ENCODE measurements at places on chromosomes 6 and 20.

- no peak for DNase-seq
Observed at GRCh38 chr20:25065072-25065624, 7.2 kb upstream of the ACSS1 start.

DNA sequence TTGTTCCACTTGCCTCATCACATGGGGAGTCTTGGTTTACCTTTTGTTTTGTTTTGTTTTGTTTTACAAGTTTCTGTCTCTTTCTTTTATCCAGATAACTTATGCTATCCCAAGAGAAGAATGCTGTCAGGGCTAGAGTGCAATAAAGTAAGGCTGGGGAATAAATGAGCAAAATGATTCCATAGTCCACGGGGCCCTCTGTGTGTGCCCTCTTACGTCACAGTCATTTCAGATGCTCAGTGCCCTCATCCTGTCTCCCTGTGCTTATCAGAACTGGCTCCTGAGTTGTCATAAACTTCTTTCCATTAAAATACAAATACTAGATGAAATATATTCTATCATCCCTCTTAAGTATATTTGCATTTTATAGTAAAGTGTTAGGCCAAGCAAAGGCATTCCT, 30.8 kb upstream of the ENPP1 start:
- DNase-seq: no peak

DNA sequence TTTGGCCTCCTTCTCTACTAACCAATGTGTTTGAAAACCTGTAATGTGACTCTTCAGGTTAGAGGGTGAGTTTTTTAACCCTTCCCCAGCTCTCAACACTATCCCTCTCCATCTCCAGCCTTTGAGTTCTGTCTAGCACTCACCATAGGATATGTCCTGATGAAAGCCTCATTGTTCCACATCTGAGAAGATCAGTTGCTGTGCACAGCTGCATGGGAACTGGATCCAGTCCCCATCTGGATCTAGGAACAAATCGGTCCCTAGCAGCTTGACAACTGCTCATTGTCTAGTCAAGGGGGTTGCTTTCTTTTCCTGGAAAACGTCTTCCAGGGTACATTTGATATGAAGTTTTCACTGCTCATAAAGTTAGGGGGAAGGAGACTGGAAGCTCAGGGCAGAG, 45.4 kb upstream of the AGPAT4 start:
- no peak for DNase-seq

GRCh38 chr6:169530752-169531123, 171.1 kb downstream of the WDR27 start:
- DNase-seq: no peak

DNA sequence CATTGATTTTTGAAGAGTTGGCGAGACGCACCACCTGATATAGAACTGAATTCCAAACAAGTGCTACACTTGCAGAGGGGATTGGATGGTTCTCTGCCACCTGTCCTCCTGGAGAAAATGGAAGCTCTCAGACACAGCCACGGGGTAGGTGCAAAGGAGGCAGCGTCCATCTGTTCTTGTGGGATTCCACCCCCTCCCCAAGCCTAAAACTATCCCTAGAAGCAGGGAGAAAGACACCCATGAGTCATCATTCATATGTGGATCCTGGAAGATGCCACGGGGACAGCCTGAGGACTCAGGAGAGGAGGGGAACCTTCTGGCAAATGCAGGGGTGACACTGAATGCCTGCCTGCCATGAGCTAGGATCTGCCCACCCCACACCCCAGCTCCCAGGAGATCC, 171.3 kb upstream of the CST7 start:
- no peak for DNase-seq

GRCh38 chr6:52013035-52013434, 74.4 kb downstream of the PKHD1 start:
- no peak for DNase-seq

DNA sequence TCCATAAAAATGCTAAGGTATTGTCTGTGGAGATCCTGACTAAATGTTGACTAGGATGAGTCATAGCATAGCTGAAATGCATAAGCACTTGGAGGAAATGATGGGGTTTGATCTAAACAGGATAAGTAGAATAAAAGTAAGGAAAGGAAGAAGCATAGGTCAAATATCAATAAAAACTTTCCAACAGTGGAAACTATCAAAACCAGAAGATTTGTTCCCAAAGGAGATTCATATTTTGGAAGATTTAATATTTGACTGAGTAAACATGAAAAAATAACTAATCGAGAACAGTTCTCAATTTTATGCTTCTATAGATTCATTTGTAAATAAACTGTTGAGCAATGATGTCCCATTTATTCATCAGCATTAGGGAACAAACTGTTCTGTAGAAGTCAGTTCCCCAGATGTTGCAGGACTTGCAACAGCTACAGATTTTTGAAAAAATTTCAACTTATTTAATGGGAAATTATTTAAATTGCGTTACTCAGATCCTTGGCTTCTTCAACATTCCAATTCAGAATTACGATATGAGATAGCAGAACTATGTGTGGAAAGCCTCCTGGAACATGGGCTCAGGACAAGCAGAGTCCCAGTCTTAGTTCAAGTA, 133.7 kb upstream of the TBX18 start:
- no peak for DNase-seq

DNA sequence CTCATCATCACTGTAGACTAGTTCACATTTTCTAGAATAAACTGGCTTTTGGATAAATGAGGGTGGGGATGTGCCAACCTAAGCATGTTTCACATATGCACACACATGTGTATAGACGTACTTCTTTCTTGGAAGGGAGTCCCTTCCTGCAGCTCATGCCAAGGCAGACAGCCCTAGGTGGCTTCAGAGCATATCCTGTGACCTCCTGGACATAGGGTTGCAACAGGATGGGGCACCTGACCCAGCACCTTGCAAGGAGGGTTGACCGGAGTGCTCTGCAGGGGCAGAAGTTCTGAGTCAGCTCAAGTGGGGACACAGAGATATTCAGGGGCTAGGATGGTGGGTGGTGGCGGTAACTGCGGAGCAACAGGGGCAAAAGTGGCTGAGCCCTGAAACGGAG, 68.6 kb upstream of the RALGAPA2 start:
- DNase-seq: no peak

DNA sequence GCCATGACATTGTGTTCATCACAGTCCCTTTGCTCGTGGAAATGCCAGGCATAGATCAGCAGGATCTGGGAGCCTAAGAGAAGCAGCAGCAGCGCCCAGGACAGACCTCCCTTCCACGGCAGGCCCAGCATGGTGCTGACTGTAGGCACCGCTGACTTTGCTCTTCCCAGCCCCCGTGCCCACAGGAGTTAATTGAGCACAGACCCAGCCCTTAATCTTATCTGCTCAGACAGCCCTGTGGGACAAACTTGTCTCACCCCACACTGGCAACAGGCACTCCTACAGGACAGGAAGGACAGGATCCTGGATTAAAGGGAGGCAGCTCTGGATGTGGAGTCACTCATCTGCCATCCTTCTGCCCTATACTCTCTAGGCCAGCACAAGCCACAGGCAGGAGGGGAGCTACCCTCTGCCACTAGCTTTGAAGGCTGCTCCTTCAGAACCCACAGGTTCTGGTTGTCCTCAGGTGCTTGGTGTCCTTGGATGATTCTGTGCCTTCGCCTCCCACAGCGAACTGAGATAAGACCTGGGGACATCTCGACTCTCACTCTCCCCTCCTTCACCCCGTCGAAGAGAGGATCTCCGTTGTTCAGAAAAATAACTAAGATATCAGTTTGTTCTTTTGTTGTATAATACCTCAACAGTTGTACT, at the start of gene CST9L:
CST9L (minus strand) TSS at position 165 of the 651 bp plus-strand sequence; CDS start at position 131, 34 bp downstream.
- DNase-seq: no peak

- DNase-seq: no peak
Observed at GRCh38 chr6:146071781-146072180, 42.9 kb downstream of the GRM1 start.

GRCh38 chr20:48060841-48061720, 275.8 kb upstream of the SULF2 start:
- DNase-seq: no peak

GRCh38 chr6:137630666-137631065, 136.5 kb upstream of the OLIG3 start:
- DNase-seq: no peak

GRCh38 chr6:91132461-91132860, 545.6 kb upstream of the MAP3K7 start:
- no peak for DNase-seq

DNA sequence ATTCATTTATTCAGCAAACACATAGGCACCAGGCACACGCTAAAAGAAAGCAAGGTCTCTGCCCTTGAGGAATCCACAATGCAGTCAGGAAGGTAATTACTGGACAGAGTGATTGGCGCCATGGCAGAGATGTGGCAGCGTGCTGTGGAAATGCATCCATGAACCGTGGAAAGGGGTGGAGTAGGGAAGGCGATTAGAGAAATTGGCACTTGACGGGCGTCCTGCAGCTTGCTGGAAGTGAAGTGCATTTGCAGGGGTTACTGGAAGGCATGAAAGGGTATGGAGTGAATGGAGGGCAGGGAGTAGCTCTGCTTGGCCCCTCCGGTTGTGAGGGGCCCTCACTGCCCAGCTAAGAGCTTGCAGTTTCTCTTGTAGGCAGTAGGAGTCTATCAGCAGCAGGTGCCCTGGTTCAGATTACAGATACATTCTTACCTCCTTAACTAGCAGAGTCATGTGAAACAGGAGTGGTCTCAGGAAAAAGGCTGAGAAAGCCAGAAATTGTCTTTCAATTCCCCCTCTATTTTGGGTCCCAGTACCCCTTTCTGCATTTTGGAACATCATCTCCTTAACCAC, 122.5 kb upstream of the TIAM2 start:
- no peak for DNase-seq

DNA sequence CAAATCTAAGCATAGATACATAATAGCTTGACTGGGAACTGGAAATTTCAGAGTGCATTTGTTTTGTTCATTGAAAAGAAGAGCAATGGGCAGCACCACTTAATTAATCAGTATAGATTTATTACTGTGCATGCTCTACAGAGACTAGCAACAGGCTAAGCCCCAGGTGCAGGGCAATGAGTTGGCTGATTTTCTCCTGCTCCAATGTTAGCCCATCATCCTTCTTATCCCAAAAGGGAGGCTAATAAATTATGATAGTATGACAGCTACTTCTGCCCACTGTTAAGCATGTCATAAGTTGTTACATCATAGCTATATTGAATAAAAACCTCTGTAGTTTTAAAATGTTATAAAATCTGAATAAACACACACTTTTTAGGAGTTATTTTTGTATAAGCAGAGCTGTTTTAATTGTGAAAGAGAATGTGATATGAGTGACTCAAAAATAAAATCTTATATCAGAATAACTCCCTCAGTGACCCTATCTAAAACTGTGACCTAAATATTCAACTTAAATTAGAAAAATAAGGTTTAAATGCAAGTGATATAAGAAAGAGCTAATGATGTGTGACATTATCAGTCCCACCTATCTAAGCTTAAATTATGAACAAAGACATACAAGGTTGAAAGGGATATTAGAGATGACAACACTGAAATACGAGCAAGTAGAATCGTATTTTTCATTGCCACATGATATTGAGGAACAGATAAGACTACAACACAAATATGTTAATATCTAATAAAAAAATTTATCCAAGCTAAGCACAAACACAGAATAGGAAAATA, 967.3 kb upstream of the ADGRB3 start:
- DNase-seq: no peak

- DNase-seq: no peak
Observed at GRCh38 chr6:7235712-7236305, 77.2 kb downstream of the SSR1 start.

- DNase-seq: no peak
Observed at GRCh38 chr6:34839666-34840352, 47.9 kb downstream of the BLTP3A start.

- no peak for DNase-seq
Observed at GRCh38 chr6:37745748-37746147, 48.1 kb upstream of the MDGA1 start.

GRCh38 chr6:88922775-88923548, 40.5 kb downstream of the RNGTT start:
- no peak for DNase-seq

- DNase-seq: no peak
Observed at GRCh38 chr6:159156089-159156488, 13.1 kb upstream of the FNDC1 start.

DNA sequence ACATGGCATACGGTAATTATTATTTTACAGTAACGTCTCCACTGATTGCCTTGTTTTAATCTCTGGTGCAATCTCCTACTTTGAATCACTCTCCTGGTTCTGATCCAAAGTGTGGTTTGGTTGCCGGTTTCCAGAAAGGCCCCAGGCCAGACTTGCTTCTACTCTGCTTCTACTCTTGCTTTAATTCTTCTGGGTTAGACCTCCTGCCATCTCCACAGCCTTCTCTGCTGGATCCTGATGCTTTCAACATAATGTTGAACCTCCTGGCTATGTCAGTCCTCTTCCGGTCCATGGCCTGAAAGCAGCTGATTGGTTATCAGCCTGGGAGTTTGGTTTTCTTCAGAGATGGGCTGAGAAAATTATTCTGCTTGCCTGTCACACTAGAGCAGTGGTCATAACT, 266.5 kb upstream of the RIMS1 start:
- DNase-seq: no peak

DNA sequence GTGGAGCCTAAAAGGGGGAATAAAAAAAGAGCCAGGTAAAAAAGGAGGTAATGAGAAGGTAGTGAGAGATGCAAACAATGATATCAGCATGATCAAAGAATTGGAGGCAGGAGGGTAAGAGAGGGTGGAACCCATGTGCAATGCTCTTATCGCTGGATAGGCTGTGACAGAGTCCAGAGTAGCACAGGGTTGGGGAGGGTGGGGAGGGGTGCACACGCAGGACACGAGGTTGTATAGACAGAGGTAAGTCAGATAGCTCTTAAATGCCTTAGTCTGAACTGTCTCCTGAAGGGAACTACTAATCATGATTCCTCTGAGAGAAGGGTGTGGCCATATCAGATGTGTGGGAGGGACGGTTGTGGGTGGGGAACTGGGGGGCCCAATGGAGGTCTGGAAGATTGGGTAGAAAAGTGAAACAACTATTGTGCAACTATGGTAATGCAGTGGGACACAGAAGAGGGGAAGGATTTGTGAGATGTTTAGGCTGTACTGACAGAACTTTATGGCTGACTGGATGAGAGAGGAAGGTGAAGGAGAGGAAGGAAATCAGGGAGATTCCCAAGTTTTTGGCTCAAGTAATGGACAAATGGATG, 354.8 kb downstream of the BTBD9 start:
- DNase-seq: no peak

GRCh38 chr6:75488033-75488432, 5.6 kb downstream of the FILIP1 start:
- no peak for DNase-seq

GRCh38 chr20:57066126-57066900, 200.1 kb downstream of the BMP7 start:
- no peak for DNase-seq

DNA sequence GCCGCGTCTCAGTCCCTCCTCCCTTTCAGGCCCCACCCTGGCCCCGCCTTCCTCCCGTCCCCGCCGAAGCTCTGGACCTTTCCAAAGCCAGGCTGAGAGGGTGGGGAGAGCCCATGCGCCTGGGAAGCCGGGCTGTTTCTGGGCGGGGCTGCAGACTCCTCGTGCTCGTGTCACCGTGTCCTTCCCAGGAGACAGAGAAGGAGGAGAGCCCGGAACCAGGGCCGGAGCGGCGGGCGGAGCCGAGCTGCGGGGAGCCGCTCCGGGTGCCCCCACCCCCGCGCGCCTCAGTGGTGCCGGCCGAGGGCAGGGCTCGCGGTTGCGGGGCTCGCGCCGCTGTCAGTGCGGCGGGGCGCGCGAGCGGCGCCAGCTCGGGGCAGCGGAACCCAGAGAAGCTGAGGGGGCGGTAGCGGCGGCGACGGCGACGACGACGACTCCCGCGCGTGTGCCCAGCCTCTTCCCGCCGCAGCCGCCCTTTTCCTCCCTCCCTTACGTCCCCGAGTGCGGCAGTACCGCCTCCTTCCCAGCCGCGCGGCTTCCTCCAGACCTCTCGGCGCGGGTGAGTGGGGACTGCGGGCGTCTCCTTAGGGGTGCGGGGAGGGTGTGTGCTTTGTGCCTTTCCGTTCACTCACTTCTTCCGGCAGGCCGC, at the start of gene RALY:
RALY (plus strand) TSS at position 336 of the 646 bp plus-strand sequence. CDS start 78,164 bp downstream, outside the sequence.
- peak; percentile 93 for DNase-seq

Measured in stimulated activated CD4-positive, alpha-beta T cell treated with anti-CD3 and anti-CD28 coated beads, Interleukin-15, amount 100 ng/mL, for 1 hour (primary cell).